ENCODE measurements at places on chromosomes 3 and 15.

DNA sequence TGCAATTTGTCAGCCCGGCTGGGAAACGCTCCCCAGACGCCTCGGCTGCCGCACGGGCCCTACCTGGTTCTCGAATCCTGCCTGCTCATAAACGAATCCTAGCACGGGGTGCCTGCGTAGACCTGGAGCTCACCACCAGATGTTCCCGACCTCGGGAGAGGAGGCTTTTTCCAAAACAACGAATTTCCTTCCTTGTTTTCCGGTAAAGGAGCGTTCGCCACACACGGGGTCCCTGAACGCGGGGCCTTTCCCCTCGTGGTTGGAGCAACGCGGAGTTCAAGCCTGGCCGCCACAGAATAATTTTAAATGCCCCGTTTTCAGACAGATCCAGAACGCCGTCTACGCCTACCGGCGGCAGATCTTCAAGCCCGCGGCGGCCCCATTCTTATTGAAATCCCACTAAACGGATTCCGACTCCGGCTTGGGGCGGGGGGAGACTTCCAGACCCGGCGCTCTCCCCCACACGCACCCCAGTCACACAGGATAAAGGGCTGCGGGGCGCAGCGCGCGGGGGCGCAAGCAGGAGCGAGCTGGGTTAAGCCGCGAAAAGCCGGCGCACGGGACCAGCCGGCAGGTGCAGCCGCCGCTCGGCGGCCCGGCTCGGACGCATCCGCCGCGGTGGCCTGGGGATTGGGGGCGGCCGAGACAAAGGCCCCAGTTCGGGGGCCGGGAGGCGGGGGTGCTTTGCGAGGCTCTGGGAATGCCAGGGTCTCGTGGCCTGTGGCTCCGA, 895 bp downstream of the GATA2 start:
- DNase-seq, result no peak

DNA sequence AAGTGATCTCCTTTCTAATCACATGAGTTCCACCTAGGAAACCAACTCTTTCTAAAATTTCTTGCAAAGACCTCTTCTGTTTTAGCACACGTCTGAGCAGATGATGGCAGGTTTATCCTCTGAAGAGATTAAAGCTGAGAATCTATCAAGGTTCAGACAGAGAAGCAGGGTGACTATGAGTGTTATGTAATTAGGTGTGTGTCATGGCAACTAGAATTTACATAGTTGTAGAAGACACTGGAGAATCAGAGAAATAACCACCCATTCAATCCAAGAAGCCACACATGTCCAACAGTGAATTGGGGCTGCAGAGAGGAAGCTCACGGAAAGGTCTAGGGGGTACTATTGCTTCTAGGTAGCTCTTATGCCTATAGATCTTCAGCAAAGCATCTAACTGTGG, 600.5 kb downstream of the PYDC2 start:
- DNase-seq, result no peak

DNA sequence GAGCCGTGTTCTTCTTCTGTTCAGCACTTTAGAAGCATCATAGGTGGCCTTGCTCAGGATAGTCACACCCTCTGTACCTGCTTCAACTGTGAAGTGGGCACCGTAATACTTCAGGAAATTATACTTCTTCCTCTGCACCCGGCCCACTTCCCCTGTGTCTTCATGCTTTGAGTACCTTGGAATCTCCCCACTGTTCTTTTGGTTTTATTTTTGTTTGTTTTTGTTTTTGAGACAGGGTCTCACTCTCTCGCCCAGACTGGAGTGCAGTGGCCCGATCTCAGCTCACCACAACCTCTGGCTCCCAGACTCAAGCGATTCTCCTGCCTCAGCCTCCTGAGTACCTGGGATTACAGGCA, 1.7 kb downstream of the P2RY14 start:
- no peak for DNase-seq

- DNase-seq, result no peak
Measured at GRCh38 chr3:183912895-183913579, 28.4 kb upstream of the PARL start.

- no peak for DNase-seq
Measured at GRCh38 chr3:40304352-40304751, 5.2 kb upstream of the EIF1B start.

GRCh38 chr3:172107403-172107802, 68.0 kb downstream of the FNDC3B start:
- no peak for DNase-seq

DNA sequence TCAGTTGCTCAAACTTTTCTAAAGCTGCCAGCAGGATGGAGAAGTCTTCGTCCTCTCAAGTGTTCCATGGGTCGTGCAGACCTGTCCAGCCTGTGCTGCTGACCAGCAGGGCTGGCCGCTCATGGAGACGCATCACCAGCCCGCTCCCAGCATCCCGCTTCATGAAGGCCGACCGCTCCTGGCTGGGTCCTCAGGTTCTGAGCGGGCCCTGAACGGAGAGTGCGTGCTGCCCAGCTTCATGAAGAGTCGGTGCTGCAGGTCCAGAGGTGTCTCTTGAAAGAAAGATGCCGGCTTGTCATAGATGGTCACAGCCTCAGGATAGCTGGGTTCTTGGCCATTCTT, 75.8 kb upstream of the KCNAB1 start:
- DNase-seq, result no peak

DNA sequence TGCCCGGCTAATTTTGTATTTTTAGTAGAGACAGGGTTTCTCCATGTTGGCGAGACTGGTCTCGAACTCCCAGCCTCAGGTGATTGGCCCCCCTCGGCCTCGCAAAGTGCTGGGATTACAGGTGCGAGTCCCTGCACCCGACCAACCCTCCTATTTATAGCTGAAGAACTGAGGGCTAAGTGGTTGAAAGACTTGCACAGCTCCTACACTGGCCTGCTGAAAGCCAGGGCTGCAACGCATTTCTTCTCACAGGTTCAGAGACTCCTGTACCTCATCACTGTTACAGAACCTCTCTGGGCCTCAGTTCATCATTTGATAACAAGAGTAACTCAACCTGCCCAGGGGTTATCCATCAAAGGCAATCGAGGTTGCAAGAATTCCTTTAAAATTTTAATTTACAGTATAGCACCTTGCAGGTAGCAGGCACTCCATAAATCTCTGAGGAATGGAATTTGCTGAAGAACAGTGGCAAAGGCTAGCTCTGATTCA, 626.5 kb upstream of the TBL1XR1 start:
- no peak for DNase-seq

DNA sequence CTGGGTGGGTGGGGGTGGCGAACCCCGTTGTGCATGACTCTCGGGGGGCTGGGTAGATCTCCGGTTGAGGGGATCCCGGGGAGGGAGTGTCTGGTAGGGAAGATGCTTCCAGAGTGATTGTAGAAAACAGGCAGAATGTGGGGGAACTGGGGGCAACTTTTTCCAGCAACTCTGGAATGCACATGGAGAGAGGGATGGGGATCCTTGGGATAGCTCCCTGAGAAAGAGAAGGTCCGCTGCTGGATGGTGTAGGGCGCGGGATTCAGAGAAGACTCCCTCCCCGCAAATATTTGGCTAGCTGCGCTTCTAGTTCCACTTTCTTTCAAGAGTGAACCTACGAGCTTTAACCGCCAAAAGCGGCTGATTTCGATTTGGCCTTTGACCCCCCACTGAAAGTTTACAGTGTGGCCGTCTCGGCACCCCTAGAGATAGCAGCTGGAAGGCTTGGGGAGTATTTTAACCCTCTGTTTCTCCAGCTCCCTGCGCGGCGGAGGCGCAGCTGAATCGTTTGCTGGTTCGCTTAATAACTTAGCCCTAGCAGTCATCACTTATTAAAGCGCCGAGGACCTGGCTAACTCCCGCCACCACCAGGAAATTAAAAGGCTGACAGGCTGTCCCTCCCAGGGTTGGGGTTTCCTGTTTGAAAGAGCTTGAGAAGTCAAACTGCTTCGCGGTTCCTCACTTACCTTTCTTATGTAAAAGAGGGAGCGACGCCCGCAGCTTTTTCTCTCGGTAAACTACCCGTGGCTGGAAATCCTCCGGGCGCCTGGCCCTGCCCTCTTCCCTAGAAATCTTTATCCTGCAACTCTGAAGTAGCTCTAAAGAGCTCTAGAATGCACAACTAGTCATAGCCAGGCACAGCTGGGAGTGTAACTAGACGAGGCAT, 1.2 kb downstream of the PHLDB2 start:
- DNase-seq, result peak; percentile 85

GRCh38 chr3:25861566-25861965, 71.7 kb downstream of the OXSM start:
- DNase-seq, result no peak

DNA sequence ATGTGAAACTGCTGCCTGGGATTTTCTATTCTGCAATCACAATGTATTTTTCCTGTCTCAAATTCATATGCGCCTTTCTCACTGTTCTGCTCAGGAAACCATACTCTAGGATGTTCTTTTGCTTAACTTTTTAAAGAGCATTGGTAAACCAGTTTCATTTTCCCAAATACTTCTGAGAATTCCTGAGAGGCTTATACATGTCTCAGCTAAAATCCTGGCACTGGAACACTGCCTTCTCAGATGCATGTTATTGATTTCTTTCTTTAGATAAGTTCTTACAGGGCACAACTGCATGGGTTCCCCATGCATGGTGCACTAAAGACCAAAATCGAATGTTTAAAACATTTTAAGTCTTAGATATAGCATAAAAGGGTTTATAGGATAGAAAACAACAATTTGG, 178.3 kb upstream of the PLSCR5 start:
- DNase-seq, result no peak

GRCh38 chr15:68484696-68485400, 52.9 kb upstream of the ITGA11 start:
- no peak for DNase-seq

- no peak for DNase-seq
Measured at GRCh38 chr3:156787926-156788663, 38.1 kb upstream of the LEKR1 start.

- no peak for DNase-seq
Measured at GRCh38 chr15:88231909-88232644, 24.5 kb downstream of the NTRK3 start.

GRCh38 chr3:34140616-34141015, 342.2 kb downstream of the PDCD6IP start:
- no peak for DNase-seq

- no peak for DNase-seq
Measured at GRCh38 chr3:43723121-43723734, 32.5 kb downstream of the ABHD5 start.

DNA sequence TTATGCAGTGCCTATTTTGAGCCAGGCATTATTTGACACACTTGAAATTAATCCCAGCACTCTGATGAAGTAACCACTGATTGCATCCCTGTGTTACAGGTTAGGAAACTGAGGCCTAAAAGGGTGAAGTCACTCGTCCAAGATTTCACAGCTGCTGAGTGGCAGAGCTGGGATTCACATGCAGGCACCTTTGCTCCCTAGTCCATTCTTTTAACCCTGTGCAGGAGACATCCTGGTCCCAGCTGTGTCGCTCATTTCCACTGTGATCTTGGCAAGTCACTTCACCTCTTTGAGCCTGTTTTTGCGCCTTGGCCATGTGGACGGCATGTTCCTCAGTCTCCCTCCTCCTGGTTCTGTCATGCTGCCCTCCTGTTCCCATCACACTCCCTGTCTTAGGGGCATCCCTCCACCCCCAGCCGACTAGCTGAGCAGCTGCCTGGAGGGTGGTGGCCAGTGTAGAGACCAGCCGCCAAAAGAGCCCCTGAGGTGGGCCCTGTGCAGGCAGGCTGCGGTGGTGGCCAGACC, 70.6 kb downstream of the SMAD6 start:
- DNase-seq, result no peak

DNA sequence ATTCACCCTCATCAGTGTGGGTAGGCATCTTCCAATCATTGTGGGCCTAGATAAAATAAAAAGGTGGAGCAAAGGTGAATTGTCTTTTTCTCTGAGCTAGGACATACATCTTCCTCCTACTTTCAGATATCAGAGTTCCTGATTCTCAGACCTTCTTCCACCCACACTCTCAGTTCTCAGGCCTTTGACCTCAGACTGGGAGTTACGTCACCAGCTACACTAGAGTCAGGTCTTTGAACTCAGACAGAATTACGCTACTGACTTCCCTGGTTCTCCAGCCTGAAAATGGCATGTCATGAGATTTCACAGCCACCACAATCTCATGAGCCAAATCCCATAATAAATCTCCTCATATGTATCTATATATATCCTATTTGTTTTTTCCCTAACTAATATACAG, 39.0 kb downstream of the STRIT1 start:
- DNase-seq, result no peak

DNA sequence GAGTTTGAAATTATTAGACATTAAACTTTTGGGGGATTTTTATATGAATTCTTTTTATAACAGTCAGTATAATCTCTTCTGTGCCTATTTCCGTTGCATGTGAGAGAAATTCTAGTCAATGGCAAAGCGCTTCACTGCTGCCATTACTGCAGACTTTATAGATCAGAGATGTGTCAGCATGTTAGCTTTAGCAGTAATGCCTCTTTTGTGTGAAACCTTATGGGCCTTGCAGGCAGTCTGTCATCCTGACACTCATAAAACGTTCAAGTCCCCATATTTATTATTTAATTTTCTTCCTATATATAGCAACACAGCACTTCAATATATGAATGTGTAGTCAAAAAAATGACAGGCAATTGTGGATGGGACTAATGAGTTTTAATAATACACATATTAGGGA, 191.0 kb downstream of the NLGN1 start:
- no peak for DNase-seq

- no peak for DNase-seq
Measured at GRCh38 chr3:12296511-12296910, 7.6 kb downstream of the PPARG start.

GRCh38 chr15:80459380-80459779, 55.2 kb downstream of the ARNT2 start:
- no peak for DNase-seq

DNA sequence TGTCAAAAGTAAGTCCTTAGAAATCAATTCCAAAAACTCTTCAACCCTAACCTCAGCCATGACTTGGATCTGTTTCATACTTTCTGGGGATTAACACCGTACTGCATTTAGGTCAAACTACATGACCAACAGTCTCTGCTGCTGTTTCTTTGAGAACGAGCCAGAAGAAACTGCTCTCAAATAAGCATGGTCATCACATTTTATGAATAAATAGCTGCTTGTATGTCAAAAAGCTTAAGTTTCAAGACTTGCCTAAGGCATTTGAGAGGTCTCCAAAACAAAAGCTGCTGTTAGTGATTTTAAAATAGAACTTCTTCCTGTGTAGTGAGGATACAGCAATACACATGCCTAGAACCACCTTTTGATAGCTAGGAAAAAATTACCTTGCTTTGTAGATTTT, 166.3 kb upstream of the CHRM5 start:
- DNase-seq, result no peak

GRCh38 chr15:74443100-74443909, 9.5 kb upstream of the SEMA7A start:
- DNase-seq, result no peak

GRCh38 chr3:52530918-52531826, 2.5 kb downstream of the NT5DC2 start:
- DNase-seq, result peak; percentile 38

- no peak for DNase-seq
Measured at GRCh38 chr15:41347236-41347635, 14.6 kb downstream of the NUSAP1 start.

- DNase-seq, result no peak
Measured at GRCh38 chr3:34869696-34870095, 769.6 kb upstream of the ARPP21 start.
